ENCODE measurements at places on chromosomes 2 and 18. TPM values are rescaled to one million over a fixed set of nuclear protein-coding genes. Genes with fewer than 3 reads are reported as not detected.

DNA sequence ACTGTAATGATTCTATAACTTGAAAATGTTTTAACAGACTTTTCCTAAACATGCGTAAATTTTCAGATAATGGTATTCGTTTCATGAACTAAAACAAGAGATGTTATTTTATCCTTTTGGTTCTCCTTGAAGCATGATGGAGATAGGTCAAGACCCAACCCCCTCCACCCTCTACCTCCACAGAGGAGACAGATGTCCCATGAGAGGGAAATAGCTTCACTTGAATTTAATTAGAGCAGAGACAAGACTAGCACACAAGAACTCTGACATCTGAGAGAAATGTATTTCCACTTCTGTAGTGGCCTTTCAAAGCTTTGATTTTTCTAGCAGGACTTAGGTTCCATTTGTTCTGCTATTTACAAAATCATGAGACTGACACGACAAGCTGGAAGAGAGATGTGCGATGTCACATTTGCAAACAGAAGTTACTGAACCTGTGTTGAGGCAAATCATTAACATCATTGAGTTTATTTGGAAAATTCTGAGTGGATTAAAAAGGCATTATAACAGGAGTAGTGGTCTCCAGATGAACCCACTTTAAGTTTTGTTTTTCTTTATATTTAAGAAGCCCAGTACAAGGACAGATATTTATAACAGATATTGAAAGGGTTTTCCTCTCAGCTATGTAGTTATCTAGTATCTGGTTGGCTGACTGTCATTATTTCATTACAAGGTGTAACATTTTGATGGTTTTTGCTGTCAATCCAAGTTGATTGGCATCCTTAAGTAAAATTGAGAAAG lies 276.2 kb downstream of the ASXL3 start:
- no peaks in the 10 kb centered on the region for H3K27me3 ChIP-seq
- no peaks in the 10 kb centered on the region for H3K4me1 ChIP-seq

POLR1B gene
- total RNA-seq, result 35.2 TPM

- H3K36me3 ChIP-seq, result peaks cover 85% of the 10 kb centered on the region
- no peak overlapping the region for H3K4me3 ChIP-seq
- DNase-seq, result no peak
- H3K27ac ChIP-seq, result no peak overlapping the region
- peaks cover 13% of the 10 kb centered on the region for H3K4me1 ChIP-seq
Measured at GRCh38 chr18:13070460-13070859, 79.3 kb downstream of the CEP192 start.

DNA sequence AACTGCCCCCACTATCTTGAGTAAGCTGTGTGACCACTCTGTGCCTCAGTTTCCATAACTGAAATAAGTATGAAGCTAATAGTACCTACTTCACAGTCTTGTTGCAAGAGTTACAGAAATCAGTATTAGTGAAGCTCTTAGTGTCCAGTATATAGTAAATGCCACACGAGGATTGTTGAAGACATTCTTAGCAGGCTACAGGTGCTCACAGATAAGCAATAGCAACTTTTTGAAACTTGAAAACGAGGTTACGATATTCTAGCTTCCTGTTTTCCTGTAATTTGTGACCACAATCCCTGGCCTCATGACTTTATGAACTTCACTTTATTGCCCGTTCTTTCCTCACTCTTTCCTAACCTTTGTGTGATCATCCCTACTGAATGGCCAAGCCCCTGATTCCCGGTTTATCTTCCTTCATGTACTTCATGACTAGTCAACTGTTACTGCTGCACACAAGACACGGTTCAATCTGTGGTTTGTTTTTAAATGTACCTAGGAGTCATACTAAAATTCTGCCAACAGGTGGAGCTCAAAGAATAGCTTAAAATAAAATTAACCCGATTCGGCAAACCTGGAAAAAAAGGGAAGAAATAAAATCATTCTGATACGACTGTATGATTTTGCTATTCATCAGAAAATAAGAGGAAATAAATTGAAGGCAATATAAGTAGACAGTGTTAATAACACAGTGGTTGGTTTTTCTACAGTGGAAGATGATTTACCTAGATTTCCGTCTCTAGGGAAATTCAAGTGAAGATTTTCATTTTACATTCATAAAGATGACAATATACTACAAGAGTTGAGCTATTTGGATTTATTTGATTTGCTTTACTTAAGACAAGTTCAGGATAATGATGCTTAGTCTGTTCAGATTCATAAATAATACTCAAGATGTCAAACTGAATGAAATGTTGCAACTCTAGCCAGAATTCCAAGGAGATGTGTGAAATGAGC lies 38.1 kb upstream of the STAT1 start:
- no peak overlapping the region for H3K27ac ChIP-seq
- no peak overlapping the region for H3K4me3 ChIP-seq
- peaks cover 27% of the 10 kb centered on the region for H3K36me3 ChIP-seq
- peak; percentile 54 for DNase-seq

DNA sequence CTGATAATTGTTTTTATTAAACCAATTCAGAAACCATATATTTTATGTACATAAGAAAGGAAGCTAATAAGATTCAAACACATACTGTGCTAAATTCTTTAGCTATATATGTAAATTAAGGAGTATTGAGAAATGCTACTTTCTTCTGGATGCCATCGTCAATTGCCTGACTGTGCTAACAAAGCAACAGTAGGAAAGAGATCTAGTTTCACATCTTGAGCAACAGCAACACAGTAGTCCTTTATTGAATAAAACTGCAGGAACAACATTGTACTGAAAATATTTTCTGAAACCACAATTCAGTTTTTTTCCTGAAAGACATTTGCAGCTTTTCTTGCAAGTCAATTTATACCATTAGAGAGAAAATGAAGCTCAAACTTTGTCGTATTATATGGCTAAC lies 1404.9 kb upstream of the SLC39A10 start:
- no peaks in the 10 kb centered on the region for H3K36me3 ChIP-seq
- H3K4me1 ChIP-seq, result no peaks in the 10 kb centered on the region
- no peaks in the 10 kb centered on the region for H3K27me3 ChIP-seq
- H3K4me3 ChIP-seq, result no peak overlapping the region

SPP2 gene
- total RNA-seq, result not detected

FKBP1B gene
- 1.9 TPM for total RNA-seq

- H3K27me3 ChIP-seq, result no peaks in the 10 kb centered on the region
- peaks cover 6% of the 10 kb centered on the region for H3K4me1 ChIP-seq
Measured at GRCh38 chr2:28224648-28225472, 167.8 kb upstream of the FOSL2 start.

GRCh38 chr2:121125350-121125749 lies 159.7 kb downstream of the TFCP2L1 start:
- H3K27ac ChIP-seq, result no peak overlapping the region
- H3K36me3 ChIP-seq, result no peaks in the 10 kb centered on the region
- H3K4me3 ChIP-seq, result no peak overlapping the region

- no peak overlapping the region for H3K27ac ChIP-seq
- H3K36me3 ChIP-seq, result no peaks in the 10 kb centered on the region
- peaks cover 6% of the 10 kb centered on the region for H3K27me3 ChIP-seq
Measured at GRCh38 chr2:238939074-238939473, 91.2 kb downstream of the TWIST2 start.

WNT10A gene
- 0.10 TPM for total RNA-seq

DNA sequence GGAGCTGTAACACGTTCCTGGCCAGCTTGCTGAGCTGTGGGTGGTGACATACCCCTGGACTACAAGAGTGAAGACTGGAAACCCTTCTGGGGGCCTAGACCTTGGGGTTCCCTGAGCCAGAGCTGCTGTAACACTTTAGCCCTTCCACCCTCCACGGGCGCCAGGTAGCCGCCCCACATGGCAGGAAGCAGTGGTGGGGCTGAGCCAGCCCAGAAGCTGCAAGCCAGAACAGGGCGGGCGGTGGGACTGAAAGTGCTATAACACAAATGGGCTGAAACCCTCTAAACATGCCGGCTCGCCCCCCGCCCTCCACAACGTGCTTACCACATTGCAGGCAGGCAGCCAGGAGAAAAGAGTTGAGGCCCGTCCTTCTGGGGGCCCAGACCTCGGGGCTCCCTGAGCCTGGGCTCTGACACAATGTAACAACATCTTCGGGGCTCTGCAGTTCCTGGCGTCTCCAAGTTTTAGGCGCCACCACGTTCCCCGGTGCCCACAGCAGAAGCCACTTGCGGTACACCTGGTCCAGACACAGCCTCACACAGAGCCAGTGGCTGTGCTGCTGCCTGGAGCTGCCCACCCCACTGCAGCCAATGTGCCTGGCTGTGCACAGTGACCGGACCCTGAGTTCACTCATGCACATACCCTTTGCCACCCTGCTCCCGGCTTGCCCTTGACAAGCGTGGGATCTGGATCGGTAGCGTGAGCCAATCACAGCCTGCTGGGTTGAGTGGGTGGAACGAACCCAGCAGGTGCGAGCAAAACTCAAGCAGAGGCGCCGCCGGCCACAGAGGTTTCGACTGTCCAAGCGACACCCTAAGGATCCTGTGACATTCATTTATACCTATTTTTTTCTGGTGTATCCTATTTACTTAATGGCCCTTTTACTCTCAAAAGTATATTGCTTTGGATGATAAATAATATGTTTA lies 127.4 kb upstream of the FHL2 start:
- no peaks in the 10 kb centered on the region for H3K4me1 ChIP-seq
- H3K4me3 ChIP-seq, result no peak overlapping the region
- no peaks in the 10 kb centered on the region for H3K36me3 ChIP-seq
- DNase-seq, result no peak

IL36B gene
- total RNA-seq, result not detected

KCNS3 gene
- total RNA-seq, result not detected

DNA sequence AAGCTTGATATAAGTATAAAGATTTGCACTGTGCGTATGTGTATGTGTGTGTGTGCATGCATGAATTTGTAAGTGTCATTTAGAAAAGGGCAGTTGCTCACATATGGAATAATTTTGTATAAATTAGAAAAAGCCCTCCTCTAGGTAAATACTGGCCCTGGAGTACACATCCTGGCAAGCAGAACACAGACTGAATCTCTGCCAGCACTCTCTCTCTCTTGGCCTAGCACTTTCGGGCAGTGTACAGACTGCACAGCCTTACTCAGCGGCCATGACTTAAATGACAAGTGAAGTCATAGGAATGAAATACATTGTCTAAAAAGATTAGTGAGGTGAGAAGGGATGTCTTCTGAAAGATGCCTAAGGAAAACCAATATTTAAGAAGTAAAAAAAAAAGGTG lies 214.1 kb downstream of the RDH14 start:
- DNase-seq, result no peak
- no peaks in the 10 kb centered on the region for H3K4me1 ChIP-seq
- no peak overlapping the region for H3K27ac ChIP-seq
- H3K36me3 ChIP-seq, result no peaks in the 10 kb centered on the region

DNA sequence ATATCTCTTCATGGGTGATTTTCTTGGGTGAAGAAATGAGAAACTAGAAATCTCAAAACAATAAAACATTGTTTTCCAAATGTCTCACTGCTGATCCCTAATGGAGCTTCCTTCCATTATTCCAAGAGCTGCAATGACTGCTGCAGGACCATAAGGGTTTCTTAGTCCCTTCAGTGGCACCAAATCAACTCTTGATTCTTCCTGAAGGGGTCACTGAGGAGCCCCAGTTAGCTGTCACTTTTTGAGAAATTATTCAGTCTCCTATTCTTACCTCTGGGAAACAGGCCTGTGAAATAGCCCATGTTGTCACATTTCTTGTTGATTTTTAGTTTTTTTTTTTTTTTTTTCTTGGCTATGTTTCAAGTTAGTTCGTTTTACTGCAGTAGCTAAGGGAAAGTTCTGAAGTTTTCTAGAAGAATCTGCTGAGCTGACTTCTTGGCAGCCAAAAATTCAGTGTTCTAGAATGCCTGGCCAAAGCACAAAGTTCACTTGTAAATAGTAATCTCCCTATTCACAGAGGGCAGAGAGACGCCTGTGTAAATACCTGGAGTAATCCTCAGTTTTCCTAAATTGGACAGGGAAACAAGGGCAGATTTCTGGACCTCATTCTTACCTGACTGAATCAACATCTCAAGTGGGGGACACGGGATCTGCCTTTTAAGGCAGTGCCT lies 480.0 kb downstream of the RIT2 start:
- H3K27ac ChIP-seq, result no peak overlapping the region
- no peak overlapping the region for H3K4me3 ChIP-seq
- no peaks in the 10 kb centered on the region for H3K36me3 ChIP-seq
- no peaks in the 10 kb centered on the region for H3K27me3 ChIP-seq

GRCh38 chr18:48065601-48065995 lies 135.1 kb upstream of the SMAD2 start:
- no peak overlapping the region for H3K4me3 ChIP-seq
- DNase-seq, result no peak
- no peak overlapping the region for H3K27ac ChIP-seq
- no peaks in the 10 kb centered on the region for H3K36me3 ChIP-seq
- H3K27me3 ChIP-seq, result peaks cover under 1% of the 10 kb centered on the region
- H3K4me1 ChIP-seq, result no peaks in the 10 kb centered on the region

TMEM178A gene
- total RNA-seq, result not detected

DNA sequence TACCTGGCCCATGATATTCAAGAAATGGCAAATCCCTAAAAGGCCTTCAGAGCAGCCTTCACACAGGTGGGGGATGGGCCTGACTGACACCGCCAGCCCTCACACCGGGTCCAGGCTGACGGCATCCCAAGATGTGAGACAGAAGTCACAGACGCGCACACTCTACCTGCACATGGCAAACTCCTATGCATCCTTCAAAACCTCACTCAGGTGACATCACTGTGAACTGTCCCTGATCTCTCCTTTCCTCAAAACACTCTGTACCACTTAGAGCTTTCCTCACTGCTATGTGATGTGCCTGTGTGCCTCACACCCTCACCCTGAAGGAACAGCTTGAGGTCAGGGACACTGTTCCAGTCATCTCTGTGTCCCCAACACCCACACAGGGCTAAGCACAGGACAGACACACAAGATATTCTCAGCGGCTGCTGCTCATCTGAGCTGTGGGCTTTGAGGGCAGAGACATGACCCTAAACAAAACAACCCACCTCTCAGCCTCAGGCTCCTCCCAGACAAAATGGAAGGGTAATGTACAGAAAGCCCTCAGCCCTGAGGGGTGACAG lies 27.5 kb downstream of the BIN1 start:
- peaks cover 71% of the 10 kb centered on the region for H3K4me1 ChIP-seq
- H3K27ac ChIP-seq, result peak overlapping the region; percentile 92
- DNase-seq, result no peak
- peak overlapping the region; percentile 88 for H3K4me3 ChIP-seq

FAM124B gene
- 0.73 TPM for total RNA-seq

DNA sequence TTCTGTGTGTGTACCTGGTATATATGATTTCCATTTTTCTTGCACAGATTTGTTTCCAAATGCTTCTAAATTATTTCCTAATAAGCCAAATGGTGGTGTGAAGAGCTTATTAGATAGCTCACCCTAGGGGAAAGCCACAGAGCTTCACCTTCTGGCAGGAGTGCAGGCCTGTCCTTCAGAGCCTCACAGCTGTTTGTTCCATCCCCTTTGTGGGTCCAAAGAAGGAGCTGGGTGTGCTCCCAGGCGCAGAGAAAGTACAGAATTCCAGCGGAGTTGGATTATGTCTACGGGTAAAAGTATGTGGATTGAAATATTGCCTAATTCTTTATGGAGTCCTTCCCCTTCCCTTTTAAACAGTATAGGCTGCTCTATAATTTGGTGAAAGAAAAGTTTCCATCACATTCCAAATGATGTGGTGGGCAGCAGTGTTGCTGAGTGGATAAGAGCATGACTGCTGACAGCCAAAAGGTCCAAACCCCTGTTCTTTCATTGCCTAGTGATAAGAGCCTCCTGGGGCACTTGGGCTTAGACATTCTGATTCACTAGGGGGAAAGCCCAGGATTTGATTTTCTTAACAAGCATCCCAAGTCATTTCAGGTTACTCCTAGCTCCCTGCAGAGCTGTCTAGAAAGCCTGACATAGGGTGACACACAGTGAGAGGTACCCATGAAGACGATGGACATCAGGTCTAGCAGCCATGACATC lies 86.6 kb downstream of the WDSUB1 start:
- no peak overlapping the region for H3K27ac ChIP-seq
- peaks cover 21% of the 10 kb centered on the region for H3K4me1 ChIP-seq
- H3K36me3 ChIP-seq, result no peaks in the 10 kb centered on the region

RNPEPL1 gene
- total RNA-seq, result 122 TPM

SPDYA gene
- total RNA-seq, result 1.4 TPM
